ENCODE measurements at places on chromosomes 2 and 18.

DNA sequence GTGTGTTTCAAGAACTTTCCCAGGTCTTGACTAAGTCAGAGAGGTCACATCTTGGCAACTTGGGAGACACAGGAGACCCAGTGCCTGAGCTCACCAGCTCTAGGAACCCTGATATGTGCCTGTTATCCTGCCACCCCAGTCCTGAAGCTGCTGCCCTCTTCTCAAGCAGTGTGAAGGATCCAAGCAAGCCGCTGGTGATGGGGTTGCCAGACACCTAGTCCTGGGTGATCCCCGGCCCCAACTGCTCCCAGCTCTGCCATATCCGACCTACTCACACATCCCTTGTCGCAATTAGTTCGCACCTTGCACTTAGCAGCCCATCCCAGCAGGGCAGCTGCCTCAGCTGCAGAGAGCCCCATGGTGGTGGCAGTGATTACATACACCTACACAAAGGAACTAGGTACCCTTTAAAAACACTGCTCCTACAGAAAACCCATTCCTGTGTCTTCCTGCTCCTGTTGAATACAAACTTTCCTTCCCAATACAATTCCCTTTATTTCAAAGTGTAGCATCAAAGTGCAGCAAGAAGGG is 247.2 kb upstream of the RAB12 start:
- no peak for DNase-seq

DNA sequence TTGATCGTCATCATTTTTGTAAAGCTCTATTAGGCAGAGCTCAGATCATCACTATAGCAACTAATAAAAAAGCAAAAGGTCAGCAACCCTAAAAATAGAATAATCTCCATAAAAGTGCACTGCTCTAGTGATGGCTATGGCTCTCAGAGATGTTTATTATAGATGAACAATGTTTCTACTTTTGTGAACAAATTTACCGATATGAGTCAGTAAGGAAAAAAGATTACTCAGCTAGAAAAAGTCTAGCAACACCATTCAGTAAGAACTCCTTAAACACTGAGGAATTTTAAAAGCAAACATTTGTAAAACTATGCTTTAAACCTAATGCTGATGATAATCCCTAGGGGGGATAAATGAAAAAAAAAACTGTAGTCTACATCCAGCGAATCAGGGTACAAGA is 69.6 kb downstream of the ACVR1C start:
- no peak for DNase-seq

DNA sequence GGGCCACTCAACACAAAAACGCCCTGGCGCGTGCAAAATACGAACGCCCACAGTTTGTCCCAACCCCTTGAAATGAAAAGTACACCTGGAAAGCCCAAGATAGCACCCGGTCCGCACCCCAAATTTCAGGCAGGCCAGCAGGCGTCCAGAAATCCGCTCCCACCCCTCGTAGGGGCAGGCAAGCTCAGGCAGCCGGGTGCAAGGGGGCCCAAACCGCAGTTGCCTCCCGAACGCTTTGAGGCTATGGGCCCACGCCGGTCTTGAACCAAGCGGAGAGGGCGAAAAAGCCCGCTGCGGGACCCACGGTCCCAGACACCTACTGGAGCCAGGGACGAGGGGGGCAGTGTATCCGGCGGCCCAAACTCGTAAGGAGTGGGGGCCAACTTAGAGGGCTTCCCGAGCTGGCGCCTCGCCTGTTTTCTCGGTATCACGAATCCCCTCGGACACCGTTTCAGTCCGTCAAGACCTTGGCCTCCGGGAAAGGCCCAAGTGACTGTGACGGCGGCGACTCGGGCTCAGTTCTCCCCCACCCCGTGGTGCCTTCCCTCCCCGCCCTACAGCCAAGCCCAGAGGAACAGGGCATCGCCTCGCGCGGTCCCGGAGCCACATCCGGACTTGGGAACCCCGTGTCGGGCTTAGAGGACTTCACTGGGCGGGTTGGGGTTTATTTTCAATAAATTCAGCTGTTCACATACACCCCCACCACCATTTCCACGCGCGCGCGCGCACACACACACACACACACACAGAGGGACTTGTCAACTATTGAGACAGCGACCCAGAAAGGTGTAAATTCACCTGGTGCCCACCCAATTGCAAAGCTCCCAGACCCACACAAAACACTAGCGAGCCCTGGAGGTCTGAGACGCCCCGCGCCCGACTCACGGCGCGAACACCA is 6.2 kb upstream of the SATB2 start:
- DNase-seq: no peak

GRCh38 chr2:205771666-205772065 is 89.4 kb downstream of the NRP2 start:
- no peak for DNase-seq

DNA sequence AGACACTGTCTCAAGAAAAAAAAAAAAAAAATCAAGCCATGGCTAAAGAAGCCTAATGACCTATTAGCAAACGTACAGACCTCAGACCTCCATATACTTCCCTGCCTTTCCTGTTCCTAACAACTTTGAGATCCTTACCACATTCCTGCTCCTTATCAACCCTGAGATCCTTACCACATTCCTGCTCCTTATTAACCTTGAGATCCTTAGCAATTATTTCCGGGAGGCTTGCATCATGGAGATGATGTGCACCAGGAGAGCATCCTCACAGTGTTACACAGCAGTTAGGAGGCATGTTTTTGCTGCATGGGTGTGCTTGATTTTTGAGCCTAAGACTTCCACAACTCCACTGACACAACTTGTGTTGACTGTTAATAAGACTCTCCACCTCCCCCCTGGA is 54.6 kb upstream of the RASGRP3 start:
- no peak for DNase-seq

DNA sequence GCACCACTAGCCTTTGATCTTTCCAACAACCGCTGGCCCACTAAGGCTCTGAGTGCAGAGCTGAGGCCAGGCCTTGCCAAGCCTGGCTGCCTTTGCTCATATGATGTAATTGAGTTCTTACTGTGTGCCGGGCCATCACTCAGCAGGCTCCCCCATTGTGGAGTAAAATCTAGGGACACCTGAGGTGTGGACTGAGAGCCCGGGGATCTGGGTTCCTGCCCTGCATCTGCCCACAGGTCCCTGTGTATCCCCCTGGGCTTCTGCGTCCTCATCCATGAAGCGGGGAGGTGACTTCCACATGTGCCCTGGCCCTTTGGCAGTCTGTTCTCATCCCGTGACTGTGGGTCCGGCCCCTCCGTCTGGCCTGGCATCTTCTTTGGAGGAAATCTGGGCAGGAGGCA is 33.8 kb downstream of the GREB1 start:
- DNase-seq: no peak

DNA sequence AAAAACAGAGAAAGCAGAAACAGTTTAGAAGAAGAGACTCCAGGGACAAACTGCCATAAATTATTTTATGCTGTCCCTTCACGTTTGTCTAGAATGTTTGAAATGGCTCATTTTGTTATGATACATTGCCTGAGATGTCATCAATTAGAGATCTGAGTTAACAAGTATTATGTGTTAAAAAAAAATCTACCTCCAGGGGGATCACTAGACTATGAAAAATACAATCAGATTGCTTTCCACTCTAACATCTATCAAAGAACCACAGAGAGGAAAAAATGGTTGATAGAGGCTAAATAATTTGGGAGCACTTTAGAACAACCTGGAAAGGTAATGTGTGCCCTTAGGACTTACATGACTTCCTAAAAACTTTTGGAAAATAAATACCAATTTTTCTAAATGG is 103.8 kb upstream of the CCDC150 start:
- no peak for DNase-seq

DNA sequence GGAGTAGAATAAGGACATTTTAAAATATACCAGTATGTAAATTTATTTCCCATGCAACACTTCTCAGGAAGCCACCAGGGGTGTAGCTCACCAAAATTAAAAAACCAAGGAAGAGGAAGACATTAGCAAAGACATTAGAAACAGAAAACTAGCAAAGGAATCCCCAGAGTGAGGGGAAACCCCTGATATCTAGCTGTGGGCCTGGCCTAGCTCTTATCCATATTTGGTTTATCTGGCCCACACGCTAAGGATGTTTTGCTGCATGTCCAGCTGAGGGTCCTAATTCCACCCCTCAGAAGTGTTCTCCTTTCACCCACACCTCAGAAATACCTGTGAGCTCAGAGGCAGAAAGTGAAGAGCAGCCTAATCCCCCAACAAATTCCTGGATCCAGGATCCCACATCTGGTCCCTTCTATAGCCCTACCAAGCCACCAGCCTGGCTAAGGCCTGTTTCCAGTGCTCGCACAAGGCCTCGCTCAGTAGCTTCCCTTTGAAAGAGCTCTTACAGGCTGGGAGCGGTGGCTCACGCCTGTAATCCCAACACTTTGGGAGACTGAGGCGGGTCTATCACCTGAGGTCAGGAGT is 17.4 kb downstream of the OSBPL1A start:
- no peak for DNase-seq

DNA sequence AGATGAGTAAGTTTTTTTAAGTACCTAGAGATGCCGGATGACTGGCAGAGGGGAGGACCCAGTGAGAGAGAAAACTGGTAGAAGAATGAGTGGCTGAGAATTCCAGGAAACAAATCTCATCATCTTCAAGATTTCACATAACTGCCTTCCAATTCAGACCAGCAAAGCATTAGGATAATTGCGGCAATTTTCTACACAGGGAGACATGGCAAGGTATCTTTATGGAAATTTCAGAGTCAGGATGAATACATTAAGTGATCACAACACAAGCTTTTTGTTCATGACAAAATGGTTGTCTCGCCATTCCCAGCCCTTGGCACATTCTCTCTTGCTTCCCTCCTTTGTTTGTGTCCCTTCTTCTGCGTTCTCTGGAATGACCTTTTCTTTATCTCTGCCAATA is 82.1 kb downstream of the ALK start:
- DNase-seq: no peak

DNA sequence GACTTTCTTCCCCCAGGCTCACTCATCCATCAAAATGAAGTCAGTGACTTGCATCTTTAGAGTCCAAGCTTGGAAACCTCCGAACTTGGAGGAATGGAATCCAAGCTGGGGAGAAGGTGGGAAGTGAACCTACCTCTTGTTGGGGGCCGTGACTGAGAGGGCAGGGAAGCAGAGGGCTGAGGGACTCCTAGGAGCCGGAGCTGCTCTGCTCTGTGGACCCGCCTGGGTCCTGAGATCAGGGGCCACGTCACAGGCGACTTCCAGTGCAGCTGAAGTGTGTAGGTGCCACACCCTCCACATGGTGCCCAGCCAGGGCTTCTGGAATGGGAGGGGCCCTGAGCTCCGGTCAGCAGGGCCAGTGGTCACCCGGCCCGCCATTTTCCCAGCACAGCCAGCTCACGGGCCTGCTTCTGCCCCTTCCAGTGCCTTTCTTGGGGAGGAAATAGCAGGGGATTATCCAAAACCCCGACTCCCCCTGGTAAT is 63.4 kb upstream of the OTOS start:
- no peak for DNase-seq

DNA sequence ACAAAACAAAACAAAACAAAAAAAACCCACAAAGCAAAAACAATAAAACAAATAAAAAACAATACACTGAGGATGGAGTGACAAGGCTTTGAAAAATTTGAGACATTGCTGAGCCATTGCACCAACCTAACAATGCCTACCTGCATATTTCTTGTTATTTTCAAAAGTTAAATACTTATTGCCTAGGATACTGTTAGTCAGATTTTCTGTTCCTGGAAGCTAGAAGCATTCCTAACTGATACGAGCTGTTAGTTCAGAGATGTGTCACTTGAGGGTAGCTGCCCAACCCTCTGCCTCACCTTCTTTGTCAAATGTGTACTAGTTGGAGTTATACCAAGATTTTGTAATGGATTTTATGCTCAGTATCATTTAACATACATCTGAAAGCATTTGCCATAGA is 187.2 kb downstream of the TXNL1 start:
- DNase-seq: no peak

- no peak for DNase-seq
These were observed 62.8 kb upstream of the IKZF2 start for GRCh38 chr2:213214209-213214608.

- DNase-seq: no peak
These were observed 65.9 kb upstream of the CYTIP start for GRCh38 chr2:157509744-157510143.

DNA sequence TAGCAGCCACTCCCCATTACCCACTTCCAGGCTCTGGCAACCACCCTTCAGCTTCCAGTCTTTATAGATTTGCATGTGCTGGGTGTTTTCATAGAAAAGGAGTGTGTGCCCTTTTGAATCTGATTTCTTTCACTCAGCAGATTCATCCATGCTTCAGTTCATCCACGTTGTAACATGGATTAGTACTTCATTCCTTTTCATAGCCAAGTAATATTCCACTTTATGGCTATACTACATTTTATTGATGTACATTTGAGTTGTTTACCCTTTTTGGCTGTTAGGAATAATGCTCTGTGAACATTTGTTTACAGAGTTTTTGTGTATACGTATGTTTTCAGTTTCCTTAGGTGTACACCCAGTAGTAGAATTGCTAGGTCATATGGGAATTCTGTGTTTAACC is 205.5 kb upstream of the RAB12 start:
- DNase-seq: no peak

GRCh38 chr2:181658444-181658843 is 1.5 kb upstream of the CERKL start:
- no peak for DNase-seq

Measured in activated gamma-delta T cell treated with anti-CD3 and anti-CD28 coated beads, Interleukin-2, amount 50 U/mL, for 16 hours (primary cell).